ENCODE measurements at places on chromosomes 5 and 9. TPM values are rescaled to one million over a fixed set of nuclear protein-coding genes. Genes with fewer than 3 reads are reported as not detected.

Gene PPP3R2
- not detected for total RNA-seq

Gene IFNA13
- not detected for total RNA-seq

Gene FBP2
- total RNA-seq: 0.27 TPM

Gene OLFML2A
- 27.5 TPM for total RNA-seq

Gene MAMDC2
- 10.0 TPM for total RNA-seq

Gene HSD17B3
- 1.3 TPM for total RNA-seq

Gene ISCA1
- 72.5 TPM for total RNA-seq

Gene ACOT12
- not detected for total RNA-seq

Gene WWC1
- 1.8 TPM for total RNA-seq

Gene CCDC183
- total RNA-seq: 1.5 TPM

Gene DPYSL3
- total RNA-seq: 20.5 TPM

Gene SMIM32
- not detected for total RNA-seq

Gene QRFP
- total RNA-seq: not detected

Gene KCNMB1
- 0.65 TPM for total RNA-seq

Gene SPOUT1
- total RNA-seq: 15.8 TPM

Gene CDHR2
- 0.19 TPM for total RNA-seq

Gene GLRA1
- not detected for total RNA-seq

Gene TRIM14
- 4.9 TPM for total RNA-seq

Gene FAM81B
- total RNA-seq: 18.8 TPM

Gene TPM2
- 966 TPM for total RNA-seq

Gene TMEM252
- total RNA-seq: not detected

Gene ASB6
- total RNA-seq: 7.9 TPM

Gene SLC25A48
- total RNA-seq: not detected

Gene ALDOB
- total RNA-seq: 0.56 TPM

Gene PCDHGB1
- 7.8 TPM for total RNA-seq

Gene CTNND2
- 1.7 TPM for total RNA-seq

Gene PAEP
- total RNA-seq: not detected

Gene PTGER4
- 7.4 TPM for total RNA-seq

Gene ITGA1
- total RNA-seq: 23.6 TPM

Gene CNTLN
- 3.1 TPM for total RNA-seq

Gene NELFB
- 39.9 TPM for total RNA-seq

Gene NUTM2G
- total RNA-seq: not detected

Gene CDX1
- total RNA-seq: not detected

Gene CBY3
- not detected for total RNA-seq

Gene IFNA10
- total RNA-seq: not detected

Gene SLC2A8
- total RNA-seq: 16.6 TPM

Gene MELK
- 0.48 TPM for total RNA-seq

Gene GFPT2
- 13.3 TPM for total RNA-seq

Gene PCDHB7
- total RNA-seq: 0.62 TPM

Gene ZER1
- total RNA-seq: 57.3 TPM

Gene TPPP
- total RNA-seq: 39.7 TPM

Gene SPATA6L
- total RNA-seq: 0.35 TPM

Gene SIT1
- not detected for total RNA-seq
